CD14-positive monocyte (primary cell): ENCODE measurements at places on chromosomes 12 and 14.

- no peak for DNase-seq
These were observed 2.9 kb upstream of the TMEM30B start for GRCh38 chr14:61284001-61284400.

GRCh38 chr14:103329401-103330347 is 4.4 kb upstream of the EIF5 start:
- peak; percentile 82 for DNase-seq

- DNase-seq: peak; percentile 28
These were observed 36.8 kb upstream of the SPTSSA start for GRCh38 chr14:34498684-34499412.

GRCh38 chr14:102999227-102999895 is 58.0 kb downstream of the CDC42BPB start:
- DNase-seq: no peak

GRCh38 chr14:74083784-74084276 is 423 bp downstream of the ALDH6A1 start:
- DNase-seq: no peak

- DNase-seq: no peak
These were observed 179.8 kb downstream of the CALM1 start for GRCh38 chr14:90576581-90576980.

DNA sequence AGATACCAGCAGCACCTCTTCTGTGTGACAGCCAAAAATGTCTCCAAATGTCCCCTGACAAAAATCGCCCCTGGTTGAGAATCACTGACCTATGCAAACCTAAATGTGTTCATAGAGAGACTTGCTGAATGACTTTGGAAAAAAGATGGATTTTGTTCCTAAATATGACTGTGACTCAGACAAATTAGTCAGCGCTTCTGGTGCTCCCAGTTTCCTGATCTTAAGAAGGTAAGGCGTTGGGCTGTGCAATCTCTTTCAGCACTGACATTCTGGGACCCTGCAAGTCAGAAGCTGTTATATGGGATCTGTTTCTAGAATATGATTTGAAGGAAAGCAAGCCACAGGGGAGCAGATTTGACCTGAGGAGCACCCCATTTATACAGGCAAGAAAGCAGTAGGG is 90.6 kb upstream of the PWP1 start:
- DNase-seq: no peak

GRCh38 chr14:105844047-105844630 is 317.8 kb downstream of the TMEM121 start:
- DNase-seq: no peak

DNA sequence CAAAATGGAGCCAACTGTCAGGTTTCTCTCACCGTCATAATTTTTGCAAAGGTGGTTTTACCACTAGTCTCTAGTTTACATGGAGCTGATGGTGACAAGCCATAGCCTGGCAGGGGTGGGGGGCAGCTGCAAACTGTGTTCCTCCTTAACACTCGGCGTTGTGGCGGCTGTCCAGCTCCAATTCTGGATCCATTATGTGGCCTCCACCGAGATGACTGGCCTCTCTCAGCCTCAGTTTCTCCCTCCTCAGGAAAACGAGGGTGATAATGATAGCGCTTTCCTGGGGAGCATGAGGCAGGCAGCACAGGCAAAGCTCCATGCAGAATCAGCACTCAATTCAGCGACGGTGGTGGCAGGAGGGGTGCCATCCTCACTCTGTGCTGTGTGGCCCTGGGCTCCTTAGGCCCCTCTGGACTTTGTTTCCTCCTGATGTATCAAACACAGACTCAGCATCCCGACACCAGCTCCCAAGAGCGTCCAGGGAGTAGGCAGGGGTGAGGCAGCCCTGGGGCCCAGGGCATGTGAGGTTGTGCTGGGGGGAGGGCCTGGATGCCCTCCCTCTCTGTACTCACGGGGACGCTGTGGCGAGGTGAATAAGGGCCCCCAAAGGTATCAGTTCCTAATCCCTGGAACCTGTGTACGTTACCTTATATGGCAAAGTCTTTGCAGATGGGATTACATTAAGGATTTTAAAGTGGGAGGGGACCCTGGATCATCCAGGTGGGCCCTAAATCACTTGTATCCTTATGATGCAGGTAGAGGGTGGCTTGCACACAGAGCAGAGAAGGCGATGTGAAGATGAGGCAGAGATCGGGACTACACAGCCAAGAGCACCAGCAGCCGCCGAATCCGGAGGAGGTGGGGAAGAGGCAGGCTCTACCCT is 46.8 kb upstream of the EIF5 start:
- no peak for DNase-seq

DNA sequence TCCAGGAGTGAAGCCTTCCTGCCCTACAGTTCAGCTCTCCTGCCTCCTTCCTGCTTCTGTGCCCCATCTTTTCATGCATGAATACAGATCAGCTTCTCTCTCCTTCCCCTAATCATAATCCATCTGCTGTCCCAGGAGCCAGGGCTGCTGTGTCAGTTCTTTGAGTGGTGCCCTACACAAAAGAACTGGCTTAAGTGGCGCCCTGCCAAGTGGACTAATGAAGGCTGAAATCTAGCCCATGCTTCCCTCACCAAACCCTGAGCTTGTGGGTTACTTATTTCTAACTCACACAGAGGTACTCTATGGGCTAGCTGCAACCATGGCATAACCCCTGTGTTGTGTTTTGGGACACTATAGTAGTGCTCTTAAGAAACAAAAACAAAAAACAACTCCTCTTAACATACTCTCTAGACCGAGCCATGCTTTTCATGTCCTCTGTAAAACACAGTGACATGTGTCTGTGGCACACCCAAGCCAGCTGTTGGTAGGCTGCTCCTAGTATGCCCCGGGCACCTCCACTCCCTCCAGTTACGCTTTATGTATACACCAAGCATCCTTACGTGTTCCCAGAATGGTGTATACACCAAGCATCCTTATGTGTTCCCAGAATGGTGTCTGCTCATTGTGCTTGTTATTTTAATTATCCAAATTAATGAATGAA is 19.3 kb upstream of the ETV6 start:
- DNase-seq: no peak

GRCh38 chr14:28773861-28774691 is 7.5 kb downstream of the FOXG1 start:
- DNase-seq: no peak

DNA sequence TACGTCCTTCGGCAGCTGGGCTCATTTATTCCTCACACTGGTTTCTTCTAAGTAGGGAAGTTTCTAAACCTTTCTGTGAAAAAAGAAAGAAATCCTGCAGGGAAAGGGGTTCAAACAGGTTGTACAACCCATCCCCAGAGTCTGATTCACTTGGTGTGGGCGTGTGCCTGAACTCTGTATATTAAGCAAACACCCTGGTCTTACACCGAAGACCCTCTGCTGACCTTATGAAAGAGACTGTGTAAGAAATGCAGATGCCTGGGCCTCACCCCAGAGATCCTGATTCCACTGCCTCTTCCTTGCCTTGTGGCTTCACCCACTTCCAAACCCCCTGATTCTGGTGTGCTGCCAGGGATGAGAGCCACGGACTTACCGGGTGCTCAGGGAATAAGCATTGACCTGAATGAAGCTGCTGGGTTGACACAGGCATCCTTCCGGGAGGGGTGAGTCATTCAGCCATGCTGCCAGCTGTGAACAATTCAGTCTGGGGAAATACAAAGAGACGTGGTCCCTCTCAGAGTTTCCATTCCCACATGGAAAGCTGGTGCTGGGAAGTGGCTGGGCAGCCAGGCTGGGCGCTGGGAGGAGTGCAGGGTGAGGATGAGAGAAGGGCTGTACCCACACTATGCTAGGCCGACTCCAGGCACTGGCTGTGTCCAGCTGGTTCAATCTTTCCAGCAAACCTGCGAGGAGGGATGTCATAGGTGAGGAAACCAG is 26.5 kb upstream of the ACTN1 start:
- DNase-seq: peak; percentile 12

DNA sequence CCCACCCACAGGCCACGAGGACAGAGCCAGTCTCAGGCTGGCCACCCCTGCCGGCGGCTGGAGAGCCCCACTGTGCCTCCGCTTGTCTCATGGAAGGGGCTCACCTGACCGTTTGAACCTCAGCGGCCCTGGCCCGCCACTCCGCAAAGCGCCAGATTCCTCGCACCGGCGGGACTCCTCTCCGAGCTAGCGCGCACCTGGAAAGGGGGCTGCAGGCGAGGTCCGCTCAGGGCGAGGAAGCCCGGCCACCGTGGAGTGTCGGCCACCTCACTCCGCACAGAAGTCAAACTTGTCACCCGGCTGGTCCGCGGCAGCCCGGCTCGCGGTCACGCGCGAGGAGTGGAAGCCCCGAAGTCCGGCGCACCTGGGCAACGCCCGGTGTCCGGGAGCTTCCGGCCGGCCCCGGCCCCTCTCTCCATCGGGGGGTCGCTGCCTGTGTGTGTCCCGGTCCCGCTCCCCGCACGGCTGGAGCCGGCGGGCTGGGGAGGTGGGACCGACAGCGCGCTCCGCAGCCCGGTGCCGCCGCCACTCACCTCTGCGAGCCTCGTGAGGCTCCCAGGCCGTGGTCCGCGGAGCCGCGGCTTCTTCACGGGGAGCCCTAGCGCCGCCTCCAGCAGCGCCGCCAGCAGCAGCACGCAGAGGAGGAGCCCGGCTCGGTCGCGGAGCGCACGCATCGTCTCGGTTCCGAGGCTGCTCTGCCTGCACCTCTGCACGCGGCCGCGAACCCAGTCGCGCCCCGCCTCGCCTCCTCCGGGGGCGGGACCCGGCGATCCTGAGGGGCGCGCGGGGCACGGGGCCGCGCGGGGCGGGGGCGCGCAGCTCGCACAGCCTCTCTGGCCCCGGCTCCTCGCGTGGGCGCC is at the start of gene ISM2:
Gene ISM2, minus strand, starts transcription at position 697 of the 860 bp plus-strand sequence. Its CDS starts 23 bp downstream, at position 674.
- DNase-seq: no peak
